ENCODE measurements at places on chromosomes 16 and 17.

DNA sequence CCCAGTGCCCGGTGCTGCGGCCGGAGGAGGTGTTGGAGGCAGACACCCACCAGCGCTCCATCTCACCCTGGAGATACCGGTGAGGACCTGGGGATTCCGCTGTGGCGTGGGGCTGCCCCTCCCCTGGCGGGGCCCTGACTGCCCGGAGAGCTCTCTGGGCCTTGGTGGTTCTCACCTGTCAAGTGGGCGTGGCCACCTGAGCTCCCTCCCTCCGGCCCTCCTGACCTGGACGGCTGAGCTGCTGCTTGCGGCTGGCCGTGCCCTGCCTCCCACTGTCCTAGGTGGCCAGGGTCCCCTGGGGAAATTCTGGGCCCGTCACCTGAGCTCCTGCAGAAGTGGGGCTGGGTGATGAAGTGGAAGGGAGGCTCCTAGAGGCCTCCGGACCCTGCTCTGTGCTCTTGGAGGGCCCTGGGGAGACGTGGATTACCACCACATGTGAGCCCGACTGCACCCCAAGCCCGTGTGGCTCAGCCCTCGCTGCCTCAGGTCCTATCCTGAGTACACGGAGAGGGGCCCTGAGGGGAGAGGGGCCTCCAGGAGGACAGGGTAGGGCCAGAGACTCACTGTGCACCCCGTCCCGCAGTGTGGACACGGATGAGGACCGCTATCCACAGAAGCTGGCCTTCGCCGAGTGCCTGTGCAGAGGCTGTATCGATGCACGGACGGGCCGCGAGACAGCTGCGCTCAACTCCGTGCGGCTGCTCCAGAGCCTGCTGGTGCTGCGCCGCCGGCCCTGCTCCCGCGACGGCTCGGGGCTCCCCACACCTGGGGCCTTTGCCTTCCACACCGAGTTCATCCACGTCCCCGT, 1.1 kb downstream of the IL17C start:
- DNase-seq, result no peak

DNA sequence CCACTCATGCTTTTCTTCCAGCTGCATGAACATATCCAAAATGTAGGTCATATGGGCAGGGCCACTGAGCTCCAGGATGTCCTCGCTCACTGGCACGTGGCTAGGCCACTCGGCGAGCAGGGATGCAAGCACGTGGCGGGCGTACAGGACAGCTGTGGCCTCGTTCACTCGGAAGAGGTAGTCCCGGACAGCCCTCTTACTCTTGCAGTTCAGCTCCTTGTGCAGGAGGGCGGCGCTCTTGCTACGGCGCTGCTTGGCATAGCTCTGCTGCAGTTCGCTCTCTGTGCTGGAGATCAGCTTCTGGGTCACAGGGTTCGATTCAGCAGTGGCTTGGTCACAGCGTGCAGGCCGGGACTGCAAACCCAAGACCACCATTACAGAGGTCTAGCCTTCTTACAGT, 53.1 kb upstream of the ATP2A3 start:
- no peak for DNase-seq

- DNase-seq, result no peak
Observed at GRCh38 chr17:65553646-65554552, 7.5 kb downstream of the AXIN2 start.

GRCh38 chr16:30620169-30620568, 10.0 kb upstream of the ZNF689 start:
- no peak for DNase-seq

DNA sequence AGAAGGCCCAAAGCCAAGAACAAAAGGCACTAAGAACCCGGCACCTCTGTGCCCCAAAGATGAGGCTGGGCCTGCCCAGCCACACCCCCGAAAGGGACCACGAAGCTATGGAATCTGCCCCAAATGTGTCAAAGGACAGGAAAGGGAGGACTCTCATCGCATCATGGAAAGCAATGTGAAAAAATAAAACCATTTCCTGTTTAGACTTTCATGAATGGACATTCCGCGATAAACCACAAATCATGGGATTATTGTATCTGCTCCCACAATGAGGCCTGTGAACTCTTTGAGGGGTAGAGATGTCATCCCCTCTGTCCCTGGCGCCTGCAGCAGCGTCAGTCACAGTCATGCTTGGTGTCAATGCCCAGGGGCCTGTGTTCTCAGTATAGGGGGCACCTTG, 135.0 kb downstream of the COPRS start:
- no peak for DNase-seq

- DNase-seq, result no peak
Observed at GRCh38 chr17:65918916-65919315, 273.0 kb downstream of the CEP112 start.

GRCh38 chr16:52492789-52493357, 54.1 kb downstream of the TOX3 start:
- no peak for DNase-seq

GRCh38 chr17:49067163-49067562, 65.4 kb upstream of the B4GALNT2 start:
- DNase-seq, result no peak

- peak; percentile 21 for DNase-seq
Observed at GRCh38 chr17:30378241-30378824, 394 bp upstream of the CPD start.

DNA sequence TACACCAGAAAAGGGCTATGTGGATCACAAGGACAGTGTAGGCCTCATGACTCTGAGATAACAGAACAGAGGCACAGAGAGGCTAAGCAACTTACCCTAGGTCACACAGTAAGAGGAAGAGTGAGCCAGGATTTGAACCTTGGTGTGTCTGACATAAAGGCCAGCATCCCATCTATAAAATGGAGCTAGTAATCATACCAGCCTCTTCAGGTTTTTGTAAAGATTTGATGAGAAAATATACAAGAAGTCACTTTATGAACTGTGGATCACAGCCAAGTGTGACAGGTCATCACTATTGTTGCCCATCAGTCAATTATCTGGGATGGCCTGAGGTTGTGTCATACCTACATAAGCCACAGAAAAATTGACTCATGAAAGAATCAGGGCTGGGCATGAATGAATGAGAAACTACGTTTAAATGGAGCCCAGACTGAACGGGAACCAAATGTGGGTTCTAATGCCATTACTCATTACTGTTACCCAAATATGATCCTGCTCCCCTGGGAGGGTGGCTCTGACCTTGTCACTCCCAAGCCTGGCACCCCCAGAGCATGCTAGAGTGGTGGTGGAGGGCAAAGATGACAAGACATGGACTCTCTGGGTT, 21.0 kb downstream of the FBXO39 start:
- no peak for DNase-seq

DNA sequence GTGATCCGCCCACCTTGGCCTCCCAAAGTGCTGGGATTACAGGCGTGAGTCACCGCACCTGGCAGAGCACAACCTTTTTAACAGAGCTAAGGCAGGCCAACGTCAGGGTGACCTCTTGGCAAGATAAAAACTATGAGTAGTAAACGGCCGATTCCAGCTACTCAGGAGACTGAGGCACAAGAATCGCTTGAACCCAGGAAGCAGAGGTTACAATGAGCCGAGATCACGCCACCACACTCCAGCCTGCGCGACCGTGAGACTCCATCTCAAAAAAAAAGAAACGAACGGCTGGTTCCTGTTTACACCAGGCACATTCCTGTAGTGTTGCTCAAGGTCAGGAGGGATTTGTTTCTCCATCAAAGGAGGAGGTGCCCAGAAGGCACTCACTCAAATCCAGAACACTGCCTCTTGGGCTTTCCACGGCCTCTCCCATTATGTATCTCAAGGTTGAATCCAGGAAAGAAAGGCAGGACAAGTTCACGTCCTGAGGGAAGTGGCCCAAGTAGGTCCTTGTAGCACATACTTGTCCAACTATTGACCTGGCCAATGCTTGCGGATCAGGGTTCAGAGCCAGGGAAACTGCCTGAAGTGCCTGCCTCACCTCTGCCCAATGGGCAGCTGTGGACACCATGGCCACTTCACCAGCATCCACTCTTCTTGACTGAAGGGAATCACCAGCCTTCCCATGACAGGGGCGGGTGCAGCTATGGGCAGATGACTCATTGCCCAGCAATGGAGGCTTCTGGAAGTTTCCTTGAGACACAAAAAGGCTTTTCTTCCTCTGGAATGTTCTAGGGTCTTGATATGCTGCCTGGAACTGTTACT, 13.5 kb downstream of the KNOP1 start:
- DNase-seq, result no peak

DNA sequence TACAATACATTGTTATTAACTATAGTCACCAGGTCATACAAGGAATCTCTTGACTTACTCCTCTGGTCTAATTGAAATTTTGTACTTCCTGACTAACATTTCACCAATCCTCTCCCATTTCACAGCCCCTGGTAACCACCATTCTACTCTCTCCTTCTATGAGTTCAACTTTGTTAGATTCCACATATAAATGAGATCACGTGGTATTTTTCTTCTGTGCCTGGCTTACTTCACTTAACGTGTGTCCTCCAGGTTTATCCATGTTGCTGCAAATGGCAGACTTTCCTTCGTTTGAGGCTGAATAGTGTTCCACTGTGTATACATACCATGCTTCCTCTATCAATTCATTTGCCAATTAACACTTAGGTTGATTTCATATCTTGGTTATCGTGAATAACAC, 128.5 kb downstream of the CHD9NB start:
- DNase-seq, result no peak

- DNase-seq, result no peak
Observed at GRCh38 chr16:88341551-88342290, 41.0 kb upstream of the ZNF469 start.

GRCh38 chr16:50208460-50208931, 55.4 kb downstream of the TENT4B start:
- no peak for DNase-seq

DNA sequence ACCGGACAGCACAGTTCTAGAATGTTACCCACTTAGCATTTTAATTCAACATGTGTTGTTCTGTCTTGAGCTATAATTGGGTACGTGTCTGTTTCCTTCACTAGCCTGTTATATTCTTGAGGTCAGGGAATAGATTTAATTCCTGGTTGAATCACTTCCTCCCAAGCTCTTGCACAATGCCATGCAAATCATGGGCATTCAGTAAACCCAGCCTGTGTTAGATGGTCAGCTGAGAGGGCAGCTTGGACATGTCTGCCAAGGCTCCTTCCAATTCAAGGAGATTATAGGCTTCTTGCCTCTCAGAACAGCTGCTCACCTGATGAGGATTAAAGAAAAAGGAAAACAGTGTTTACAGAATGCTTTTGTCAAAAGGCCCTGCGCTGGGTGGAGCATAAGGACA, 12.6 kb downstream of the C1QTNF1 start:
- DNase-seq, result no peak

DNA sequence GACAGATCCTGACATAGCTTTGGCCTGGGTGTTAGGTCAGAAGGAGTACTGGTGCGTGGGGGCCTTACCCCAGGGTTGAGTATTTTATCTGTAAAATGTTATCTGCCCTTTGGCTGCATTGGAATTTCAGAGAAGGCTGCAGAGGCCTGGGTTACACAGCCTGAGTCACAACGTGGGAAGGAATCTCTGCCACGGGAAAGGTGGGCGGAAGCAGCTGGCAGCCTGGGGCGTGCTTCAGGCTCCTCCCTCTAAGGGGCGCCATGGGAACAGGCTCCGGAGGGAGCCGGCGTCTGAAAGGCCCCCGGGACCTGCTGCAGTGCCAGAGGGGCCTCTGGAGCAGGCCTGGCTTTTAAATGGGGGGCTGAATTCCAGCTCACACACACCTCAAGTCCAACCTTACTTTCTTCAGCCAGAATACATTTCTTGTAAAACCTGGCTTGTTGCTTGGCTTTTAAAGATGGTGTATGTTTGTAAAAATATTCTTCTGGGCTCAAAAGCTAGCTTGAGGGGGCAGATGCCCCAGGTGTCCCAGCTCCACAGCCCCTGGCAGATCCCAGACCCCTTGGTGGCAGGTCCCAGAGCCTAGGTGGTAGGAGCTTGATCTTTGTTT, 142.2 kb downstream of the RAB11FIP4 start:
- no peak for DNase-seq

GRCh38 chr17:70310221-70310672, 140.9 kb downstream of the KCNJ2 start:
- DNase-seq, result no peak

DNA sequence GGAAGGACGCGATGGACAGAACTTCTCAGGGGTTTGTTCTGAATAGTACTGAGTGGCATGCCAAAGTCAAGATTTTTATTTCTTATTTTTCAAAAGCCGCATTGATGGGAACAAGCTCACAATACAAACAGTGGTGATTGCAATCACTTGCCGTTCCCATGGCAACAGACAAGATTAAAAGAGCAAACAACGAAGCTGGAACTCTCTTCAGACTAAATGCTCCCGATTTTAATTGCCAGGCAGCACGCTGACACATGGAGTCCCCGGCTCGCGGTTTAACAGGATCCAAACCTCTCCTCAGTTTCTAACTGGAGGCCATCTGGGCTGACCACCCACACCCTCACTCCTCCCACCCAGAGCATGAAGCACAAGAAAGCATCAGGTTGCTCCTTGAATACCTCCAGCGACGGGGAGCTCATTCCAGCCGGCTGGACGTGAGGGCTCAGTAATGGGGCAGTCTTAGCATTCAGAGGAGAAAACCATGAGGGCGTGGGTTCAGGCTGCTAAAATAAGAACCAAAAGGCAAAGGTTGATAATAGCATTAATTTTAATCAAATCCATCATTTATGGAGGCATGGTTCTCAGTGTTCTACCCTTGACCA, 41.5 kb downstream of the AIPL1 start:
- DNase-seq, result no peak

DNA sequence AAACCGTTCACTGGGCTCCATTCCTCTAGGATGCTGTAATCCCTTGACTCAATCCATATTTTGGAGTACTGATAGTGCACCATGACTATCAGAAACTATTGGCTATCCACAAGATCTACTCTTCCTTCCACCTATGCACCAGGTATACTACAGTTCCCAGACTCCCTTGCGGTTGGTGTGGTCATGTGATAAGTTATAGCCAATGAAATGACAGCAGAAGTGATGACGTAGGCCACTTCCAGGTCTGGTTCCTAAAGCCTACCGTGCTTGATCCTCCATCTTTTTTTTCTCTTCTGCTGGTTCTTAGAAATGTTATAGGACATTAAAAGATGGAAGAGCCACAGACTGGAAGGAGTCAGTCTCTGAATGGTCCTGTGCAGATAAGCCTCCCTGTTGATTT, 278.8 kb upstream of the C16orf82 start:
- DNase-seq, result no peak

DNA sequence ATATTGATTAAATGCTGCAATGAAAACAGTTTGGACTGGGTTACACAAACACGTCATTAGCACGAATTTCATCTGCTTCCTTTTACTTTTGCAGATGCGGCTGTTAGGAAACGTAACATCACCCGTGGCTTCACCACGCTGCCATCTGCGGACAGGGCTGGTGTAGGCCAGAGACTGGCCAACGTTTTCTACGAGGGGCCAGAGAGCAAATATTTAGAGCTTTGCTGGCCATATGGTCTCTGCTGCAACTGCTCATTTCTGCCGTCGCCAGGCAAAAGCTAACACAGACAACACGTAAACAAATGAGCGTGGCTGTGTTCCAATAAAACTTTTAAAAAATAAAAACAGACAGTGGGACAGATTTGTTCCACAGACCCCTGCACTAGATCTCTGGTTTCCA, 96.6 kb downstream of the ENGASE start:
- no peak for DNase-seq

GRCh38 chr17:15263206-15263579, 1.9 kb downstream of the PMP22 start:
- DNase-seq, result no peak

GRCh38 chr17:13759518-13760335, 158.0 kb upstream of the HS3ST3A1 start:
- no peak for DNase-seq

Data from stimulated activated CD8-positive, alpha-beta memory T cell treated with anti-CD3 and anti-CD28 coated beads, Interleukin-4, amount 100 ng/mL, for 1 hour (primary cell).